ENCODE measurements at places on chromosomes 13 and 19.

DNA sequence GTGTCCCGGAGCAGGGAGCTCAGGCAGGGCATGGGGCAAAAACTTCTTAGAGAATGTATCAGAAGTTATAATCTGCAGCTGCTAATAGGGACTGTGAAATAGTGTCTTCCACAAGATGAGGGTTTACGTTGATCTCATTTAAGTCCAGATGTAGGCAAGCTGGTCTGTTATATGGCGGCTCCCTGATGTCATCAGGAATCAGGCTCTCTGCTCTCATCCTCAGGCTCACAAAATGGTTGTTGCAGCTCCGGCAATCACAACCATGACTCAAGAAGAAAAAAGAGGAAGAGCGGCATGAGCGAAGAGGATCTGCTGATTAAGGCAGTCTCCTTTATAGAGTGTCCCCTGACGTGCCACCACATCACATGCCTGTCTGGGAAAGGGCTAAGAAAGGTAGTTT lies 191.3 kb downstream of the KLF5 start:
- DNase-seq = no peak

GRCh38 chr19:2167896-2168618 lies 4.3 kb downstream of the DOT1L start:
- no peak for DNase-seq

- no peak for DNase-seq
These were observed 143.8 kb upstream of the GJB6 start for GRCh38 chr13:20375871-20376270.

- DNase-seq = peak; percentile 50
These were observed 5.3 kb downstream of the DENND1C start for GRCh38 chr19:6476155-6476895.

DNA sequence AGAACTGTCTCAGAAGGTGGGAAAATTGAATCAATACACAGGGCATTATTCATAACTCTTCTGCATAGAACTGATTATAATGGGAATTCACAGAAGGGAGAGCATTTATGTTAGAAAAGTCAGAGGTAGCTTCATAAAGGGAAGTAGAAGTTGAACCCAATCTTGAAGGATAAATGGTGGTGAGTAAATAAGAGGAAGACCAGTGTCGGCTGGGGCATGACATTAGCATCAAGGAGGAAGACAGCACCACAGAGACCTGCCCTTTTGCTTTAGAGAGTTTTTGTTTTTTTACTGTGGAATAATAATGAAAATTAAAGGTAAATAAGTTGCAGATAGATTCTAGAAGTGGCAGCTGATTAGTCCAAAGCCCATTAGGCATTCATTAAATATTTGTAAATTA lies 21.9 kb downstream of the CDC16 start:
- no peak for DNase-seq

DNA sequence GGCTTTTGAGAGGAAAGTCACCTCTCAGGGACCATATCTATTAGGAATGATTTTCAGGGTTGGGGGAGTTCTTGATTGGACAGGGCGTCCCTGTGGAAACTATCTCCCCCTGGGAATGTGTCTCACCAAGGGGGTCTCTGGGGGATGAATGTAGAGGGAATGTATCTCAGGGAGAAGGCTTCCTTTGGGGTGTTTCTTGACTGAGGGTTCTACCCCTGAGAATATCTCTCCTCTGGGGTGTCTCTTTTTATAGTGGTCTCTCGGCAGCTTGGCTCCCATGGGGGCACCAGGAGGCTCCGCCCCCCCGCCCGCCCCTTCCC lies 1.0 kb downstream of the RTBDN start:
- no peak for DNase-seq

- no peak for DNase-seq
These were observed 1.3 kb downstream of the FPR3 start for GRCh38 chr19:51796195-51796679.

GRCh38 chr13:43203781-43204180 lies 180.4 kb downstream of the DNAJC15 start:
- DNase-seq = no peak

GRCh38 chr13:86000546-86000945 lies 201.3 kb upstream of the SLITRK6 start:
- DNase-seq = no peak

DNA sequence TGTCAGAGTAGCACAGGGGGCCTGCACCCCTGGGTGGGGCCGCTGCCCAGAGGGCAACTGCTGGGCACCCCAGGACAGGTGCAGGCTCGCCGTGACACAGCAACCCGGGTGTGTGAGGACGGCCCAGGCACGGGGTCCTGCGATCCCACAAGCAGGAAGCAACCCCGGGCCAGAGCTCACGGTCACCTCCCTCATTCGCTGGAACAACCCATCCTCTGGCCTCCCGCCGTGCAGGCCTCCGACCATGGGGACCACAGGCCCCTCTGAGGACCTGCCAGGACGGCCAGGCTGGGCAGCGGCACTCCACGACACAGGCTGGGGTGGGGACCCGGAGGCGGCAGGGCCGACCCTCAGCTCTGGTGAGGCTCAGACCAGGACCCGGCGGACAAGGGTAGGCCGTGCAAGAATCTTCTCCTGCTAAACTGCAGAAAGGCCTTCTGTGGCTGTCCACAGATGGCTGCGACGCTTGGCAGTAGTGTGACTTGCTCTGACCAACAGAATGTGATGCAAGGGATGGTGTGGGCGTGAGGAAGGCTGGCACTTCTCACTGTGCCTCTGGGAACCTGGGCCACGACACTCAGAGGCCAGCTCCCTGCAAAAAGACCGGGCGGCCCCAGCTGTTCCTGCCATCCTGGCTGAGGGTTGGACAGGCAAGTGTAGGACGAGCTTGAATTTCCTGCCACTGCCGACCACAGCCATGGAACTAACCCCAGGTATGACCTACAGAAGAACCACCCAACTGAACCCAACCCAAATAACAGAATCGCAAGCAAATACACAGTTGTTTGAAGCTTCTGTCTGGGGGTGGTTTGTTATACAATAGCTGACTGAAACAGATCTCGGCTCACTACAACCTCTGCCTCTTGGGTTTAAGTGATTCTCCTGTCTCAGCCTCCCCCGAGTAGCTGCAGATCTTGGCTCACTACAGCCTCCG lies 26.5 kb downstream of the PIP5K1C start:
- DNase-seq = no peak

DNA sequence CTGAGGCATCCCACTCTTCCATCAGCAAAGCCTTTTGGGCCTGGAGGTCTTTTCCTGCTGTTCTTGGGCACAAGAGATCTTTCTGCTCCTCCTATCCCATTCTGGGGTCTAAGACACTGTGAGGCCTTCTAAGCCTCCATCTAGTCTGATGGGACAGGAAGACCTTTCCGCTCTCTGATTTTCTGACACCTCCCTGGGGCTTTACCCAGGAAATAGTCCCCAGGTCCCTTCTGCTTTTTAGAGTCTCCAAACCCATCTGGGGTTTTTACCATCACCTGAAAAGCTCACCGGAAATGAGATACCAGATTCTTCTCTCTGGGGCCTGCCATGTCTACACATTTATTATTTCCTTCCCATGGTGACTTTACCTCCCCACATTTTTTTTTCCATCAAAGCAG lies 21.1 kb downstream of the CLEC17A start:
- DNase-seq = no peak

DNA sequence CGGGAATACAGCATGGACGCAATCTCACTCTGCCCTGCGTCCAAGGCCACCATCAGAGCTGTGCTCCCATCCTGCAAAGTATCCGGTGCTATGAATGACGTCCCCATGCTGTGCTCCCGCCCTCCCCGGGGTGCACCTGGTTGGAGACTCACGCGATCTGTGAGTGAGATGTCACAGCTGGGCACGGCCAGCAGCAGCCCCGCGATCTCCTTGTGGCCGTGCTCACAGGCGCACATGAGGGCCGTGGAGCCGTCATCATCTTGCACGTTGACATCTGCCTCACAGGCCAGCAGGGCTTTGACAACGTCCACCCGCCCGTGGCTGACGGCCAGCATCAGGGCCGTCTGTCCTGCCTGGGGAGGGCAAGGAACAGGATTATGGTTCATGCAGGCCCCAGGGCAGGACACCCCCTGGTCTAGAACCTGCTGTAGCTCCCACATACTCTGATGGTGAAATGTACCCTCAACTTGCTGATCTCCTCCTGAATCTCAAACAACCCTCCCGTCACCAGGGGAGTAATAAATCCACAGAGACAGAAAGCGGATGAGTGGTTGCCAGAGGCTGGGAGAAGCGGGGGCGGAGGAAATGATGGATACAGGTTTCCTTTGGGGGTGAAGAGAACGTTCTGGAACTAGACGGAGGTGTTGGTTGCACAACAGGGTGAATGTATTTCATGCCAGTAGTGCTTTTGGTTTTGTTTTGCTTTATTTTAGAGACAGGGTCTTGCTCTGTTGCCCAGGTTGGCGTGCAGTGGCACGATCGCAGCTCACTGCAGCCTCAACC lies 14.5 kb upstream of the SPC24 start:
- no peak for DNase-seq

GRCh38 chr19:56133858-56134653 lies 7.0 kb upstream of the ZNF444 start:
- no peak for DNase-seq

- DNase-seq = no peak
These were observed 1726.0 kb downstream of the EFNB2 start for GRCh38 chr13:104809483-104809882.

DNA sequence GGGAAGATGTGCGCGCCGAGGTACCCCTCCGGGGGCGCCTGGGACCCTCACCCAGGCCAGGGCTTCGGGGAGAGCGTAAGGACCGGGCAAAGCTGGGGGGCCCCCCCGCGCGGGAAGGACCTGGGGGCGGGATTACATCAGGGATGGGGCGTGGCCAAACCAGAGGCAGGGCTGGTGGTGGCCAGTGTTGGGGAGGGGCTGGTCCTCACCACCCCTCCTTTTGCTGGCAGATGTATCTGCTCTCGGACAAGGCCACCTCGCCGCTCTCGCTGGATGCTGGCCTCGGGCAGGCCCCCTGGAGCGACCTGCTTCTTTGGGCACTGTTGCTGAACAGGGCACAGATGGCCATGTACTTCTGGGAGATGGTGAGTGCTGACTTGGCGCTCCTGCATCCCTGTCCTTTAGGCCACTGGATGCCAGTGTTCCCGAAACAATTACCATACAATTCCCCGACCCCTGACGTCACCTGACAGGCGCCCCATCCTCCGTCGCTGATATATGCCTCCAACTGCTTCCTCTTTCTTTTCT lies 25.3 kb downstream of the TRPM4 start:
- DNase-seq = no peak

GRCh38 chr13:108342369-108343289 lies 73.1 kb downstream of the TNFSF13B start:
- no peak for DNase-seq

GRCh38 chr13:42345367-42345766 lies 73.4 kb downstream of the AKAP11 start:
- DNase-seq = no peak

- DNase-seq = peak; percentile 54
These were observed 666 bp downstream of the SAMD1 start for GRCh38 chr19:14089662-14090508.

DNA sequence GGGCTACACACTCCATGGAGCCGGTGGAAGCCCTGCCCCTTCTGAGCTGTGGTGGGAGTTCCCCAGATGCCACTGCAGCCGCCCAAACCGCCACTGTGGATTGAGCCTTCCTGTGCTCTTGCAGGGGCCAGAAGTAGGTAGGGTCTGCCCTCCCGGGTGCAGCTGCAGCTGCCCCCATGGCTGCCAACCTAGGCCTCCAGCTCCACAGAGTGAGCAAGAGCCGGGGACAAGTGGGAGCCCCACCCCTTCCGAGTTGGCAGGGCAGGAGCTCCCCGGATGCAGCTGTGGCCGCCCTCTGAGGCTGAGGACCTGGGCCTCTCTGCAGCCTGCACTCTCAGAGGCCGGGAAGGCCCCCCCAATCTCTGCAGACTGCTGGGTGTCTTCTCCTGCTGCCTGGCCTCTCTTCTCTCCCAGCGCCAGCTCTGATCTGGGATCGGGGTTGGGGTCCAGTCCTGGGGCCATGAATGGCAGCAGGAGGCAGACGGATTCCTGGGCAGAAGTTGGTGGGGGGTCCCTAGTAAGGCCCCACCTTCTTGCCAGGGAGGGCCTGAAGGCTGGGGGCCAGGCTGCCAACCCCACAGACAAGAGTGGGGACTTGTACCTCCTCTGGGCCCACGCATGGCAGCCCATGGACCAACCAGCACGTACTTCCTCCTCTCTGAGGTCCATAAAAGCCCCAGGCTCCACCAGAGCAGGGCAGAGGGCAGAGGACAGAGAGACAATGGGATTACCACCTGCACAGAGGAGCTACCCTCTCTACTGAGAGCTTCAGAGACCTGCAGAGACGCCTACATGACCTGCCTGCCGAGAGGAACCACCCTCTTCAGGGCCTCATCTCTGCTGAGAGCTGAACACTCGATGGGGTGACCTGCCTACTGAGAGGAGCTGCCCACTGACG lies 28.9 kb downstream of the AP2S1 start:
- peak; percentile 81 for DNase-seq

DNA sequence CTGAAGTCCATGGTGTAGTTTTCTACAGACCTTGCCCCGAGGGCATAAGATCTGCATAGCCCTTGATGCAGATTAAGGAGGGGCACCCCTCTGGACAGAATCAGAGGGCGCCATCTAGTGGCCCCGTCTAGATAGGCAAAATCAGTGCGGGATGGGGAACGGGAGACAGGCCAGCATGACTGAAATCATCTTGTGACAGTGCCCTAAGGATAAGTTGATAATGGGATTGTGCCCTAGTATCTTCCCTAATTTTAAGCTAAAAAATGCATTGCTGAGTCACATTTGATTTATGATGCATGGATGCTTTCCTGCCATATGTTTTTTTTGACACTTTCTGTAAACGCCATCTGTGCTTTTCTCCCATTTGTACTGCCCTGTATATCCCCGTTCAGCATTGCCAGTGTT lies 19.0 kb upstream of the GPI start:
- DNase-seq = peak; percentile 31

DNA sequence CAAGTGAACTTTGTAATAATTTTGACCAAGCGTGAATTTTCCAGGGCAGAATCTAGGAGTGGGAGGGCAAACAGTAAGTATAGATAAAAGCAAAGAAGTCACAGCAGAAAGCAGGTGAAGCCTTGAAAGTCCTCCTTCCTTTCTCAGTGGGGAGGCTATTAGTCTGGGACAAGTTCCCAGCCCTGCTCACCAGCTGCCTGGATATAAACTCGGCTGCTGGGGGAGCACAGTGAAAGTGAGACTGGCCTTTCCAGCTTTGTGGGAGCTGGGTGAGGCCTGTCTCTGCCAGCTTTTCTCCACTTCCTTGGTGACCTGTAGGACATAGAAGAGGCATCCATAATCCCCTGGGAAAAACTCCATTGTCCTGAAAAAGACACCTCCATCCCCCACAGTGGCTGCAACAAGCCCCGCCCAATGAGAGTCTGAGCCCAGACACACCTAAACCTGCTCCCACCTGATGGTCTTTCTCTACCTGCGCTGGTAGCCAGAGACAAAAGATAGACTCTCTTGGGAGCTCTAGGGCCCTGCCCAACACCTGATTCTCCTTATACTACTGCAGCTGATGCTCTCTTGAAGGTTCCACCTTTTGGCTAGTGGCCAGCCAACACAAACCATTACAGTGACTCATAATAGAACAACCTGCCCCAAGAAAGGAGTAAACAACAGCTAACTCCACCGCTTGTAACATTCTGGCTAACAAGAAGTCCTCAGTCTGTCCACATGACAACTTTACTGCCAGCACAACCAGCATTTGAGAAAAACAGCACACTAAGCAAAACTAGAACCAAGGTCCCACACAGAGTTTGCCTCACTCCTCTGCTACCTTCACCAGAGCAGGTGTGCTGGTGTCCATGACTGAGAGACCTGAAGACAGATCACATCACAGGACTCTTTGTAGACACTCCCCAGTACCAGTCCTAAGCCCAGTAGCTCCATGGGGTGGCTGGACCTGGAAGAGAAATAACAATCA lies 252.2 kb upstream of the SLITRK6 start:
- no peak for DNase-seq

- DNase-seq = no peak
These were observed 1191.1 kb upstream of the MIR17HG start for GRCh38 chr13:90156390-90156789.

- DNase-seq = no peak
These were observed 22.8 kb upstream of the ERVV-1 start for GRCh38 chr19:52990759-52991418.
